ENCODE measurements at places on chromosomes 2 and 18.

- DNase-seq: no peak
Measured at GRCh38 chr2:109715313-109715805, 78.7 kb upstream of the RGPD5 start.

- DNase-seq: peak; percentile 45
Measured at GRCh38 chr2:98269274-98269673, 77.0 kb upstream of the CNGA3 start.

DNA sequence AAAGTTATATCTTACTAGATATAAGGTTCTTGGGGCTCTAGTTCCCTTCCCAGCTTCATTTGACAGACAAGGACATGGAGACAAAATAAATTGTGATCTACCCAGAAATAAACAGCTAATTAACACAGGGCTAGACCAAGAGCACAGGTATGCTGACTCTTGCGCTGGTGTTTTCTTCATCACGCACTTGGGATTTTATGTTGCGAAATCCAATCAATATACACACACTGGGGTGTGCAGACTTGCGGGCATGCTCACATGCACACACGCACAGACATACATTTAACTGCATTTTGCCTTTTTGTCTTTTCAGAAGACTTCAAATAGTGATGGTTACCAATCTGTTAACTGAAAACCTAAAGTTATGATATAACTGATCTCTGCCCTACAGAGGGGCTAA lies 91.2 kb downstream of the LRATD1 start:
- DNase-seq: no peak

DNA sequence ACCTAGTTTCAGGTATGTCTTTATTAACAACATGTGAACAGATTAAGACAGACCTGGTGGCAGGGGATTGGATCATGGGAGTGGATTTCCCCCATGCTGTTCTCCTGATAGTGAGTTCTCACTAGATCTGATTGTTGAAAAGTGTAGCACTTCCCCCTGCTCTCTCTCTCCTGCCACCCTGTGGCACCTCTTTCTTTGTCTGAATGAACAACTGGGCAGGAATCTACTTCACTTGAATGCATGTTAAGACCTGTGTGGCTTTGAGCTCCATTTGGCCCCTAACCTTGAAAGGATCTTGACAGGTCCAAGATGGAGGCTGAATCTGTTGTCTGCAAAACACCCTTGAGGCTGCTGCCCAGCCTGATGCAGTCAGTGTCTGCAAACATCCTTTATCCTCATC lies 194.4 kb downstream of the RNF144A start:
- DNase-seq: no peak

GRCh38 chr18:22428672-22429071 lies 11.0 kb upstream of the CTAGE1 start:
- DNase-seq: no peak

GRCh38 chr2:10210336-10210735 lies 87.8 kb downstream of the RRM2 start:
- no peak for DNase-seq

DNA sequence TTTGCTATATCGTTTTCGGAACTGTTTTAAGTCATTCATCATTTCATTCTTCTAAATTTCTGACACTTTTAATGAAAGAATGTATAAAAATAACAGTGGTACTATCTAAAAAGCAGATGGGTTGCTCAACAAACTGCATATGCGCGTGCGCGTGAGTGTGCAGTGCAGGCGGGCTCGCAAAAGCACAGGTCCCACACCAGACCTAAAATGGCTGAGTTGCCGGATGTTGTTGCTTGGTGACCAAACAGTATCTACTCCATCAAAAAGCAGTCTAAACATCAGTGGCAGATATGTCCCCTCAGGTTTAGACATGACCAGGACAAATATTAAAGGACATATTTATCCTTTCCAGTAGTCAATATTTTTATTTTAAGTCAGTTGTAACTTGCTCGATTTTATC lies 5.1 kb downstream of the NOL4 start:
- DNase-seq: no peak

- no peak for DNase-seq
Measured at GRCh38 chr2:238695538-238695937, 152.3 kb upstream of the TWIST2 start.

DNA sequence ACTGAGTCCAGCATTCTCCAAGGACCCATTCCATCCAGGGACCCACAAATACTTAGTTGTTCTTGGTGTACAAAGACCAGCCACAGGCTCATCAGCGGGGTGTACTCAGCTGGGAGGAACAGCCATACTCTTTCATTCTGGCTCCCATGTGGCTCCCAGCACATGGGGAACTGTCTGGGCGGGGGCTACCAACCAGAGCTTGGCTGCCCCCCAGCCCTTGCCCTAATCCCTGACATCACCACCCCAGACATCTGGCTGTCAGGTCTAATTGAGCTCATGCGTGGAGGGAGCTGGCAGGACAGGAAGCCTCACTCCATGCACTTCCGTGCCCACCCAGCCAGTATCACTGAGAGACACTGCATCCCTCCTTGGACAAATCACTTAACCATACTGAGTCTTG lies 283.6 kb downstream of the DYSF start:
- DNase-seq: no peak

GRCh38 chr2:70923378-70924015 lies 12.2 kb upstream of the ATP6V1B1 start:
- DNase-seq: peak; percentile 33

GRCh38 chr18:56967035-56967434 lies 179.9 kb upstream of the BOD1L2 start:
- DNase-seq: no peak

DNA sequence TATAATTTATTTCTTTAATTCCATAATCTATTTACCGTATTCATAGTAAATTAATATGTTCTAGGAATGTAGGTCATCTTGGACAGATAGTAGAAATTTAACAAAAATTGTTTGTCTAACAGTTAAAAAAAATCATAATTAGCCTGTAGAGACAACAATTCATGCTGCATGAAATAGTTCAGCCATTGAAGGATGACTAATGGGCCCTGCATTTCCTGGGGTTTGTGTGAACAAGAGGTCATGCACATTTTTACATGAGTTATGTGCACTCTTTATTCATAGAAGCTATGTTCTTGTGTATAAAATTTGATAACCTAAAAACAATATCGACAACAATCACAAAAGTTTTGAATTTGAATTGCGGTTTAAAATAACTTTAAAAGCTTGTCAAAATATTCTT lies 1663.6 kb downstream of the SUCLG1 start:
- DNase-seq: no peak

GRCh38 chr2:127796389-127796788 lies 14.6 kb downstream of the WDR33 start:
- no peak for DNase-seq

- peak; percentile 76 for DNase-seq
Measured at GRCh38 chr2:62038975-62039771, 133.7 kb downstream of the COMMD1 start.

DNA sequence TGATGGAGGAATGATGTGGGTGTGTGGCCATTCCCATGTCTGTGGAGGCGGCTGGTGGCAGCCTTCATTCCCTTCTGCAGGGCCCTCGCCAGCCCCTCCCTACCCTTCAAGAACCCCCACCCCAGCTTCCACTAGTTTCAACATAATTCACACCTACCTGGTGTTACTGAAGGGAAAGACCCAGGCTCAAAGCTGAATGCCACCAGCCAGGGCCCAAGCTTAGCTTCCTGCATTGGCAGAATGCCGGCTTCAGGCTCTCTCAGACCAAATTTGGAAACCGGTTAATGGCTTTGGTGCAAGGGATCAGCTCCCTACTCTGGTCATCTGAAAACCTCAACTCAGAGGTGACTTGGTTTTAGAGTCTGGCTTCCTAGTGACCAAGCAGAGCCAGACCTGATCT lies 16.9 kb downstream of the GAREM2 start:
- no peak for DNase-seq

DNA sequence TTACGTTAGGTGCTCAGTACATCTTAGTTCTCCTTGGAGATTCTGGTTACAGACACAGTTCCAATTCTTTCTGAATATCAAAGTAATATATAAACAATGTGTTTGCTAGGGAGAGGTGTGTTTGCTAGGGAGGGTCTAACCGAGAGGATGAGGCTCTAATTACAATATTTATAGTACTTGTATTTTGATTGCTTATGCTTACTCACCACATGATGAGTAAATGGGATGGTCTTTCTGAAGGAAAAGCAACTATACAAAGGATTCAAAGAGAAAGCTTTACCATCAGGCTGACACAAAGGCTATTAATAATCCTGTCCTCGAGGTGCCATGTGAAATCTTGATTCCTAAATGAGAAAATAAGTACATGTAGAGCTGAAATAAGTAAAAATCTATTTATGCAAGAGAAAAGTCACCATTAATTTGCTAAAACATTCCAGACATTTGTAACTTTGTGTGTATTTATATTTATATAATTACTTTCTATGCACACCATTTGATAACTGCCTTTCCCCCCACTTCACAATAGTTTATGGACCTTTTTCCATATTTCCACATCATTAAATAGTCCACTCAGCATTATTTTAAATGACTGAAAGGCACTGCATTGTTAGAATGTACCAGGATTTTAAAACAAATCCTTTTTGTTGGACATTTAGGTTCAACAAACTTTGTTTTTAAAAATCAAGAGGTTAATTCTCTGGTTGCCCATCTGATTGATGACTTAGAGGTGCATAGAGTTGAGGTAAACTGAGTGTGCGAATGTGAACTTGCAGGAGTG lies 94.5 kb upstream of the FN1 start:
- no peak for DNase-seq

DNA sequence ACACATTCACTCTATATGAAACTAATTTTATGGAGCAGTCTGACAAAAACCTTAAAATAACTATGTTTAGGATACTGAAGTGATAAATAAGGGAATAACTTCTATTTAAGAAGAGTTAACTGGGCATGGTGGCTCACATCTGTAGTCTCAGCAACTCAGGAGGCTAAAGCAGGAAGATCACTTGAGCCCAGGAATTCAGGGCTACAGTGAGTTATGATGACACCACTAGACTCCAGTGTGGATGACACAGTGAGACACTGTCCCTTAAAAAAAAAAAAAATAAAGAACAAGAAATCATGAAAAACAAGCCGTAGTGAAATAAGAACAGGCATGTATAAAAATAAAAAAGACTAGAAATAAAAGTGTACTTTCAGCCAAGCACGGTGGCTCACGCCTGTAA lies 82.0 kb downstream of the THADA start:
- no peak for DNase-seq

DNA sequence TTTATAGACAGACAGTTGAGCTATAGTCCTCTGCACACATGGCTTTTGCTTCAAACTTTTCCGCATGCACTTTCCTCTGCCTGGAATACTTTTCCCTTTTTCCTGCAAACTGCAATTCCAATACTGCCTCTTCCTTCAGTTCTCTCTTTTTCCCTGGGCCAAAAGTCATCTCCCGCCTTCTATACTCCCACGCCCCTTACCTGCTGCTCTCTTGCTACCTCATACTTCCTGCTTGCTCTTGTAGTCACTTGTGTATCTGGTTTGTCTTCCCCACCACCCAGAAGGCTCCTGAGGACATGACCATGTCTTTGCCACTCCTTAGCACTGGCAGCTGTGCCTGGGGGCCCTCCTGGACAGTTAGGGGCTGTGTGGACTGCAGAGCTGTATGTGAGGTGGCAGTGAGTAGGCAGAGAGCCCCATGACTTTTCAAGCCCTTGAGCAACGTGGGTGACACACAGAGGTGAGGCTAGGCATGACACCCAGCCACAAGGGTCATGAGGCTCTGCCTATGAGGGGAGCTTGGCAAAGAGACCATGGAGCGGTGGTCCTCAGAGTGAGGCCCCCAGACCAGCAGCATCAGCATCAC lies 23.2 kb downstream of the SPEG start:
- no peak for DNase-seq

DNA sequence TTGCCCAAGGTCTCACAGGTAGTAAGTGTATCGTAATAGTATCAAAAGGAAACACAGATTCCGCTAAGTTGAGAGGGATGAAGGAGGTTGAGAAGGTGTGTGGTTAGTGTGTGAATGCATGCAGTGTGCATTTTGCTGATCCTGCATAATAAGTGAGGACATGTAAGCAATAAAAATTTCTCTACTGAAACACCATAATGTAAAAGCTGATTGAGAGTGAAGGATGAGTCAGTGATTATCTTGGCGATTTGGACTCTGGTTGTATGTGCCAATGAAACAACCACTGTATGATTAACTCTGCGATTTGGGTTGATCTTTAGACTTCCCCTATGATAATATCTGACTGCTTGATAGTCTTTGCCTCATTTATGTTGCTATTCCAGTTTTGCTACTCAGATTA lies 16.7 kb upstream of the ADGRF3 start:
- DNase-seq: peak; percentile 41

DNA sequence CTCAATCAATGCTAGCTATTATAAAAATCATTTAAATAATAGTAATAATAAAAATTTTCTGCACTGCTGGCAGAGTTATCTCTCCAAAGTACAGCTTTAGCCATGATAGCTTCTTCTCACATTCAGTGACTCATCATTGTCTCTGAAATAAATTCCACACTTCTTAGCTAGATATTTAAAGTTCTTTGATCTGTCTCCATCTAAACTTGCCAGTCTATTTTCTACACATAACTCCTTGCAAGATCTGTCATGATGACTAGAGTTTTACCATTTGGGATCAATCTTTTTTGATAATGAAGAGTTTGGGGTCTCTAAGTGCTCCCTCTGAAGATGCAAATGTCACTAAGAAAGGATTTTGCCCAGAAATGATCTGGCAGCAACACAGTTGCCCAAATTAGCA lies 155.4 kb upstream of the LHCGR start:
- DNase-seq: no peak

DNA sequence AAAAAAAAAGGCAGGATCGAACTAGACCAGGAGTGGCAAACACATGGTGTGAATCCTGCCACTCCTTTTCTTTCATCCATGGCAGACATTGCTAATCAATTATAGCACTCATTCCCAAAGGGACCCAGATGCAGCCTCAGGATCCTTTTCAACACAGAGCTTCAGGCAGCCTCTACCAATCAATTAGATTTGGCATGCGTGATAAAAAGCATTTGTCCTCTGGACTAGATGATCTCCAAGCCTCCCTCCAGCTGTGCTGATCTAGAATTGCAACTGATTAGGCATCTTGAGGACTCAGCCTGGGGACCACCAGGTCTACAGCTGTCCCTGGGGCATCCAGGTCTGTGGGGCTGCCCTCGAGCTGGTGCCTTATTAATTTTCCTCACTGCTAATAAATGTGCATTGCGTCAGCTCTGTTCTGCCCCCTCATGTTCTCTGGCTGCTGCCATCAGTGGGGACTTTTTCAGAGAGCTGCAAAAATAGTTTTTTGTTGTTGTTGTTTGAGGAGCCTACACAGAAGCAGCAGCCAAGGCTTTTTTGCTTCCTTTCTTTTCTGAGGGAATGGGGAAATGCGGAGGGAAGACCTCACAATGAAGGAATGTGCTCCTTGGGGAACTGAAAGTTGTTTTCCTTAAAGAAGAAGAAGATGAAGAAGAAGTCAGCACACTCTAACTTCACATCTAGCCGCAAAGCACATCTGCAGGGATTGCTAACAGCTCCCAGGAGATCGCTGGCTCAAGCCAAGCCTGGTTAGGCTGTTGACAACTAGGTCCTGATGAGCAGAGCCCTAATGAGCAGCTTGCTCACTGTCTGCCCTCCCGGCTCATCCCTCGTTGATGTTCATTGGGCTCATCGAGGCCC lies 8.8 kb upstream of the ATOH8 start:
- no peak for DNase-seq

DNA sequence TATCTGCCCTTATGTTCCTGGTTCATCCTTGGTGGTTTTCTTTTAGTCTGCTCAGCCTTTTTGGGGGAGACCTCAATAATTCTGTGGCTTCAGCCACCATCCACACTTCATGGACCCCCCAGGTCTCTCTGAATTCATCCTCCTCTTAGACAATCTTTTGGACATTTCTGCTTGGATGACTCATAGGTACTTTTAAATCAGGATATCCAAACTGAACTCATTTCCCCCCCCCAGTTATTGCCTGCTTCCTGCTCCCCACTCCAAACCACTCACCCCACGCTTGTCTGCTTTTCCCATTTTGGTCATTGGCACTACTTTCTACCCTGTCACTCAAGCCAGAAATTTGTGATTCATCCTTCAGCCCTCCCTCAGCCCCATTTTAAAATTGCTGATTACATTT lies 78.5 kb downstream of the TANC1 start:
- no peak for DNase-seq
